ENCODE measurements at places on chromosomes 3 and 15.

DNA sequence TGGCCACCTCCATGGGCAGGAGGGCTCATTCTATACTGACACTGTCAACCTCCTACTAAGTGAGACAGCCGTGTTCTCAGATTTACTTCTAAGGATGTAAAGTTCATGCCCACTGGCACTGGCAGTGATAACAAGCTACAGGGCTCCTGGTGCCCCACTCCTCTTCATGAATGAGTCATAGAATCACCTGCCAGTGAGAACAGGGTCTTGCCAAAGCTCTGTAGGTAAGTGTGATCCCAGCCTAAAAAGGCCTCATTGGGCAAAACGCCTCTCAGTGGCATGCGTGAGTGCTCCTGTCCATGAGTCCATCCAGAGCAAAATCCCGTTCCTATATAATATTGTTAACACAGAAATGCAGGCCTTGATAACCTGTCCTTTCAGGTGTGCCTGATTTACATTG is 17.4 kb downstream of the PXYLP1 start:
- no peak for DNase-seq

DNA sequence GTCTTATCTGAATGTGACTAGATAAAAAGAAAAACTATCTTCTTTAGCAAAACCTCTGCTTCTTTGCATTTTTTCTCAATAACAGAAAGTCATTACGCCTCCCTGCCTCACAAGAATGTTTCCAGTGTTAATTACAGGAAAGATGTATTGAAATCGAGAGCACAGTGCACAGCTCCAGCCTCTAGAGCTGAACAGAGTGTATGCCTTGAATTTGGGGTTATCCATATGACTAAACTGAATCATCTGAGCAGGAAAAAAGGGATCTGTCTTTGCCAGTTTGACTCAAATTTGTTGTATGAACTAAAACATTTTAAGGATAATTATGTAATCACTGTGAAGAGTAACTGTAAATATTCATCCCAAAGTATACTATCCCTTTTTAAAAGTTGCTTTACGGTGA is 149.1 kb upstream of the CGNL1 start:
- no peak for DNase-seq

GRCh38 chr3:141789281-141789680 is 26.1 kb downstream of the GRK7 start:
- no peak for DNase-seq

DNA sequence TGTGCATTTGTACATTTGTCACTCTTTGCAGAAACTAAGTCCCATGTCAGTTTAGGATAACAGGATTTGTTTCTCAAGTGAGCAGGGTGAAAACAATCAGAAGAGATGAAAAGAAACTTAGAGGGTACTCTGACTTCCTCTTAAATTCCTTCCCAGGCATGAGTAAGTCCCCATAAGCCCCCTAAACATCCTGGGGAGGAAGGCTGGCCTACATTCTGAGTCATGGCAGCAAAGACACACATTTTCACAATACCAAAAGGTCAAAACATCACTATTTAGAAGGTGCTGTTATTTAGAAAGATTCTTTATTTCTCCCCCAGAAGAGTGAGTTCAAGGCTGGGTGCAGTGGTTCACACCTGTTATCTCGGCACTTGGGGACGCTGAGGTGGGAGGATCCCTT is 7.6 kb upstream of the FOXP1 start:
- DNase-seq: no peak

DNA sequence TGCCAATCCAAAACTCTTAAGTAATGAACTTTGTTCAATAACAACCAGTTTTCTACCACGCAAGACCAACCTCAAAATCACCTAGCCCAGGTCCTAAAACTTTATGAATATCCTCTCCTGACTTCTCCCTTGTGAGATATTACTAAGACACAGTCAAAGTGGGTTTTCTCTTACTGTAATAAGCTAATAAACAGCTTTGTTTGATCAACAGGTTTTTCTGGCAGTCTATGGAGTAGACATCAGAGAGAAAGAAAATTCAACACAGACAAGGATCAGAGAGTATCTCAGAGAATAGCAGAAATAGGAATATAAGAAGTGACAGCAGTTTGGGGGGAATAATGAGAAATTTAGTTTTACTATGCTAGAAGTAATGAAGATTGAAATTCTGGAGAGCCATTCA is 79.6 kb downstream of the NR2E3 start:
- no peak for DNase-seq

GRCh38 chr15:62847900-62848489 is 194.6 kb upstream of the TPM1 start:
- DNase-seq: no peak

DNA sequence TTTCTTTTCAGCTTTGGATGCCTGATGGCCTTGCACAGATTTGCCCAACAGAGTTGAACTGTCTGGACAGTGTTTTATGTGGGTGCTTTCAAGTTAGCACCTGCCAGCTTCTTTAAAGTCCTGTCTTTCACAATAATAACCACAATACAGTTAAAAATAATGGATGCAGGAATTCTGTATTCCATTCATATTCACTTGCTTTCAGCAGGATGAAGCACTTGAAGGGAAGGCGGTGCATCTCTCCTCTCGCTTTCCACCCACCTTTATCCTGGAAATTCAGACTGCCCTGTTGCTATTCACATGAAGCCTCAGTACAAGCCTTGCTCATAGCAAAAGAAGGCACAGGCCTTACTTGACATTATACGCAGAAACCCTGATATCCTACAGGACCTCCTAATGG is 26.5 kb upstream of the GYG1 start:
- DNase-seq: no peak

DNA sequence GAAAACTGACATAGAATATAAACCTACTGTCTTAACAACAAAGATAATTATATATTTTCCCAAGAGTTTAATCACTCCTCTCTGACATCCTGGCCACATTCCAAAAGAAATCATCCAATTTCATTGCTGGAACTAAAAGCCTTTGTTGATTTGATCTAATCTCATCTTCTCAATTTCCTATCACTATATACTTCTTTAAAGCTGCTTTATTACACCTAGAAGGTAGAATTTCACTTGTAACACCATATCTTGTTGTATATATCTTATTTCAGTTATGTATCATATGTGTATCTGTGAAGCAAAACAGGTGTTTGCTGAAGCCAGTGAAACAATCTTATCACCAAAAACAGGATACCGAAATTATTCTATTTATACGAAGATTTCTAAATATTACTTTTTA is 740.2 kb downstream of the ROBO1 start:
- DNase-seq: no peak

DNA sequence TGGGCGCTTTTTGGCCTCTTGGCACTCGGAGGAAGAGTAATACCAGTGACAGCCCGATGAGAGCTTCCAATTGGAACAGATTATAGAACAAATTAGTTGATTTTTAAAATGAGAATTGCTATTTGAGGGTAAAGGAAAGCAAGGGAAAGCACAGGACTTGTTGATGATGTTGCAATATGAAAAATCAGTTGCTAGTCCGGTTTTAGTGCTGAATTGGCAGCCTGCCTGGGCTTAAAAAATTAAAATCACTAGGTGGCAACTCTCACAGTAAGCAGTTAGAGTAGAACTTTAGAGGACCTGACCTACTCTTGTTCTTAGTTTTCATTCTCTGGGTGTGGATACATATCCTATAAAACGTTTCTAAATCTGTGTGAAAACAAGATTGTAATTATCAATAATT is 2.1 kb upstream of the SCAANT1 start:
- DNase-seq: no peak

DNA sequence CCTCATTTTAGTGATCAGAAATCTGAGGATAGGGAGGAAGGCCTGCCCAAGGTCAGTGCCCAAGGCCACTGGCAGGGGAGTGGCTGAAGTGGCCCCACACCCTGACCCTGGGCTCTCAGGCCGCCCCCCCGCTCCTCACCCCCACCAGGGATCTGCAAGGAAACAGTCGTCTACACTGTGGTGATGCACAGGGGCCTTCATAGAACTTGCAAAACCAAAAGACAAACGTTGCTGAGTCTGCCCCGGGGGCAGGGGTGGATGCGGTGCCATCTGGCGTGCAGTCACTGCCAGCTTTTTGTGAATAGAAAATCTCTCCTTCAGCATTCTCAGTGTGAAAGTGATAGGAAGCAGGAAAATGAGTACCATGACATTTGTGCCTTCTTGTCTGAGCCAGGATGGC is 41.3 kb downstream of the WHAMM start:
- no peak for DNase-seq

DNA sequence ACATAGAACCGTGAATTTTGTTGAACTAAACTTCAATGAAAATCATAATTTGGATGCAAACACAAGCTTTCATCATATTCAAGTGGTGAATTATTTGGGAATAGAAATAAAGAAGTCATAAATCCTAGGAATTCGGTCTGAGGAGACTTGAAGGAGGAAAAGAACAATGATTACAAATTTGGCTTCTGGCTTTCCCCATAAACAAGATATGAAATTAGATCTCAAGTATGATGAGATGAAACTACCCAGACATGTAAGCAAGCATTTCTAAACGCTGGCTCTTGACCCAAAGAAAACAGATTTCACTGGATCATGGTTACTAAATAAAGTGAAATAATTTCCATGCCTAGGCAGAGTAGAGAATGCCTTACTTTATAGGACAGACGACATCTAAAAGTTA is 146.9 kb upstream of the LRTM1 start:
- DNase-seq: no peak

DNA sequence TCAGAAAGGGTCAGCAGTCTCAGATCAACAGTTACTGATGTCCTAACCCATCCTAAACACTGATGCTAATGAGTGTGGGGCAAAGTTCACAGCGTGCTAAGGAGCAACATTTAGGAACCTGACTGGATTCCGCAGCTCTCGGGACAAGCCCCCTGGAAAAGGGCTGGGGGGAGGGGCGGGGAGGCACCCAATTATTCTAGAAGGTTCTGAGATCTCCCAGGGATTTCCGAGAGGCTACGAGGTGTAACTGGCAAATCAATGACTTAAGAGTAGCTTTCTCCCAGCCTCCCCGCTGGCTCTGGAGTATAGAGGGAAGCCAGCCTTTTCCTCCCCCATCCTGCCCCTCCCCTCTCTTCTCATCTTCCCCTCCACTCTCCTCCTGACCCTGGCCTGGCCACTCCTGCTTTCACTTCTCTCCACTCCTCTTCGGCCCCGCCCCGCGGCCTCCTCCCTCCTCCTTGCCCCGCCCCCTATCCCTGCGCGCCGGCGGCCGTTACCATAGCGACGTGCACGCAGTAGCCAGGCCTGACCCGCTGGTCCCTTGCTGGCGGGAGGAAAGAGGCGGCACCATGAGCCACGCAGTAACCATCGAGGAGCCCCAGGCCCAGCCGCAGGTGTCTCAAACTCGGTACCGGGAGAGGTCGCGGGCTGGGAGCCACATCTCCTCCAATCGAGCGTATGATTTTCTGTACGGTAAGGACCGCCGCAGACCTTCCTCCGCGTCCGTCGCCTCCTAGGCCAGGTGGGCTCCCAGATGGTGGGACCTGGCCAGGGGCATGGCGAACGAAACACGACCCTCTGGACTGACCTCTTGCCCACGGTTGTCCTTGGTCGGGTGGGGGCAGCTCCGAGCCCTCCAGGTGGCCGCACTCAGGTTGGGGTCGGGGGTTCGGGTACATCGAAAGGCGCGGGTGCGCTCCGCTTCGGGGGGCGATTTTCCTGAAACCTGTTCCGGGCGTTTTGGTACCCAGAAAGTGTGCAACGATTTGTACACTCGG is at the start of gene CFAP91:
Gene CFAP91 (plus strand): TSS at position 493 of the 998 bp plus-strand sequence. CDS start 77 bp downstream, at position 570.
- DNase-seq: peak; percentile 56

- DNase-seq: no peak
Measured at GRCh38 chr15:100863796-100864267, 15.8 kb upstream of the ALDH1A3 start.

GRCh38 chr3:112572701-112573100 is 10.9 kb downstream of the SLC35A5 start:
- DNase-seq: no peak

DNA sequence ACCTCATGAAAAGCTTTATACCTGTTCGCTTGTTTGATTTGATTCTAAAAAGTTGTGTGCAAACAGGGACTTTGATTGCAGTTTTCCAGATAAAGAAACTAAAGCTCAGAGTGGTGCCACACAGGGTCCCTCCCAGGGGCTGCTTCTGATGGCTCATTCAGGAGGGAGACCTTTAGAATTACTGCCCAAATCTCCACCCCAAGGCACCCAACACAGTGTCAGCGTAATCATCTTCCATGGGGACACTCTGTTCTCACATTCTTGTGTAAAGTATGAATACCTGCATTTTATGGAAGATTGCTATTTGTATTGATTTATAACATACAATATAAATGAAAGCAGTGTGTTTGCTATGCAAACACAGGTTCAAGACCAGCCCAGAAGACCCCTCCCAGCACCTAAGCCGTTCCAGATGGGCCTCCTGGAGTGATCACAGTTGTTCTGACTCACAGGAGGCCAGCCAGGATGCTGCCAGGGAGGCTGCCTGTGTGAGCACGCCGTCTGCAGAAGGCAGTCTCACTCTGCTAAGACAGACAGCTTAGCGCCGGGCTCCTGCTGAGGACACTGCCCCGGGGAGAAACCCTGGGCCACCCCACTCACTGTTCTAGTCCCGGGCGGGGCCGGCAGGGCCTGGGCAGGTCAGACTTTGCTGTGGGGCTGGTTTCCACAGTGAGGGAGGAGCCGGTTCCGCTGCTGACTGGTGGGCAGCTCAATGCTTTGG is 185.6 kb downstream of the FAM43A start:
- DNase-seq: no peak

- no peak for DNase-seq
Measured at GRCh38 chr3:190024912-190025311, 95.8 kb downstream of the P3H2 start.

GRCh38 chr3:153042088-153042487 is 119.9 kb upstream of the RAP2B start:
- no peak for DNase-seq

DNA sequence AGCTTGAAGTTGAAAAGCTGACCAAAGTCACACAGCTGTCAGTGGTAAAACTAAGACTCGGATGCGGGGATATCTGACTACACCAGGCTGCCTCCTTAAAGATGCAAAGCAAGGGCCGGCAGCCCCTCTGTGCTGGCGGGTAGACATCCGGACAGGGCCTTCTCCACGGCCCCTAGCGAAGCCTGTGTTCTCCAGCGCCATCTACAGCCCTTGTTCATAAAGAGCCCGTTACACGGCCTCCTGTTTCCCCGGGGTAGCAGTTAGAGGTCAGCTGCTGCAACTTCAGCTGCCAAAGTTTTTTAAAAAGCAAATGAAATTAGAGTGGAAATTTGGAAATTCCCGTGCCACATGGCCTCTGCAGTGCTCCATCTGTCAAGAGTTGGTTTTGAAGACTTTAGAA is 383.0 kb downstream of the TBL1XR1 start:
- DNase-seq: no peak

DNA sequence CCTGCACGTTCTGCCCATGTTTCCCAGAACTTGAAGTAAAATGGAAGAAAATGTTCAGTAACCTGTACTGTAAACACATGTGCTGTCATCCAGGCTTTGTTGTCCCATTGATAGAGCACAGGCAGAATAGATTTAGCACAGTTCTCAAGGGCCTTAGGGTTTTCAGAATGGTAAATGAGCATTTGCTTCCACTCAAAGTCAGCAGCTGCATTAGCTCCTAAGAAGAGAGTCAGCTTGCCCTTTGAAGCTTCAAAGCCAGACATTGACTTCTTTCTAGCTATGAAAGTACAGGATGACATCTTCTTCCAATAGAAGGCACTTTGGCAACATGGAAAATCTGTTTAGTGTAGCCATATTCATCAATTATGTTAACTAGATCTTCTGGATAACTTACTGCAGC is 76.2 kb upstream of the TMEM108 start:
- no peak for DNase-seq

GRCh38 chr3:20760981-20761380 is 575.0 kb upstream of the SGO1 start:
- DNase-seq: no peak

Measured in stimulated activated CD8-positive, alpha-beta memory T cell treated with anti-CD3 and anti-CD28 coated beads, Interleukin-4, amount 100 ng/mL, for 1 hour (primary cell).